ENCODE measurements at places on chromosomes 16 and 17.

DNA sequence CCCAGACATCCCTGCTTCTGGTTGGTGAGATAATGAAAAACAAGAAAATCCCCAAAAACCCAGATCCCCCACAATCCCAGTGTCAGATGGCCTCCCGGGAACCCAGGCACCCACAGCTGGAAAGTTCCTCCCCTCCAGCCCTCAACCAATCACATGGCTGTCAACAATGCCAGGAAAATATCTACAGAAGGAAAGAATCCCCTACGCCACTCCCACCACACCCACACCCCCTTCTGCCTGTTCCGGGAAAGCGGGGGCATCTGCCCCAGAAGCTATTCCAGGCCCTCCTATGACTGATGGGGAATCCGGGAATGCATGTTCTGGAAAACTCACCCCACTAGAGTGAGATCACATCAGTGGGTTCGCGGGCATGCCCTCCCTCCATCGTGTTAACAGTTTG lies 1.8 kb downstream of the TMEM95 start:
- DNase-seq = no peak

- DNase-seq = peak; percentile 97
These were observed 5.3 kb upstream of the CAVIN1 start for GRCh38 chr17:42428141-42428944.

DNA sequence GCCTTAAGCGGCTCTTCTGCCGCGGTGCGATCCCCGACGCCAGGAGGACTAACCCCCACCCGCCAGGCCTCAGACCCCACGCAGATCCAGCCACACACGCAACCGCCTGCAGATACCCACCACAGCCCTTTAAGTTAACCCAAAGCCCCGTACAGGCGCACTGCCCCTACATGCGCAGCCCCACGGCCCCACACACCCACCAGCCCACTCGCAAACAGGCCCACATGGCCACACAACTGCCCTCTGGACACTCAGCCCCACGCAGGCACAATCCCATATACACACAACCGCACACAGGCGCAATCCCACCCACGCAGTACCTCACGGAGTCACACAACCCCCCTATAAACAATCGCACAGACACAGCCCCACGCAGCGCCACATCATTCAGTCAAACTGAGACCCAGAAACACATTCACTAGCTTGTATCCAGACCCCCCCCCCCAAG lies 41.7 kb downstream of the RAI1 start:
- DNase-seq = no peak

DNA sequence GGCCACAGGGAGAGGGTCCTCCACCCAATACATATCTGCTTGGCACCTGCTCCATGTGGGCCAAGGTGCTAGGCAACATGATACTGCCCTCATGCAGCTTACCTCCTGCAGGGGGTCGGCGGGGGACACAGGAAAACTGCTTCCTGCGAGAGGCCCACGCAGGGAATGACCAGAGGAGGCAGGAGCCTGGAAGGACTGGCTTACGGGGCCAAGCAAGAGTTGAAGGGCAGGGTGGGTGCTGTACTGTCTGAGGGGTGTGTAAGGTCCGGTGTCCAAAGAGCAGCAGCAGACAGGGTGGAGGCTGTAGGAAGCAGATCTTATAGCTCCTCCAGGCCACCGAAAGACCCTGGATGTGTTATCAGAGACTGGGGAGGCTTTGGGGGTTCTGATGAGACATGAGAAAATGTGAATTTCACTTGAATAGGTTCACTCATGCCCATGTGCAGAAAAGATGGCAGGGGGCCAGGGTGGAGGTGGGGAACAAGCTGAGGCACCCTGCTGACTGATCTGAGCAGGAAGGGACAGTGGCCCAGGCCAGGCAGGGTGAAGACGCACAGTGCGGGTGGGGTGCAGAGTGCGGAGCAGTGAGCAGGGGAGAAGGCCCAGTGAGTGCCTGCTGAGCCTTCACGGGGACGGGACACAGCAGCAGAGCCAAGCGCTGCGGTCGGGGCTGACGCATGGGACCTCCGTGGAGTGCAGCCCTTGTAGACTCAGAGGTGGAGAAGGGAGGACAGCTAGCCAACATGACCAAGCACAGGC lies 8.3 kb downstream of the FLCN start:
- DNase-seq = no peak

Data from AG09309 (cell line).